ENCODE measurements at places on chromosomes 7 and 10.

DNA sequence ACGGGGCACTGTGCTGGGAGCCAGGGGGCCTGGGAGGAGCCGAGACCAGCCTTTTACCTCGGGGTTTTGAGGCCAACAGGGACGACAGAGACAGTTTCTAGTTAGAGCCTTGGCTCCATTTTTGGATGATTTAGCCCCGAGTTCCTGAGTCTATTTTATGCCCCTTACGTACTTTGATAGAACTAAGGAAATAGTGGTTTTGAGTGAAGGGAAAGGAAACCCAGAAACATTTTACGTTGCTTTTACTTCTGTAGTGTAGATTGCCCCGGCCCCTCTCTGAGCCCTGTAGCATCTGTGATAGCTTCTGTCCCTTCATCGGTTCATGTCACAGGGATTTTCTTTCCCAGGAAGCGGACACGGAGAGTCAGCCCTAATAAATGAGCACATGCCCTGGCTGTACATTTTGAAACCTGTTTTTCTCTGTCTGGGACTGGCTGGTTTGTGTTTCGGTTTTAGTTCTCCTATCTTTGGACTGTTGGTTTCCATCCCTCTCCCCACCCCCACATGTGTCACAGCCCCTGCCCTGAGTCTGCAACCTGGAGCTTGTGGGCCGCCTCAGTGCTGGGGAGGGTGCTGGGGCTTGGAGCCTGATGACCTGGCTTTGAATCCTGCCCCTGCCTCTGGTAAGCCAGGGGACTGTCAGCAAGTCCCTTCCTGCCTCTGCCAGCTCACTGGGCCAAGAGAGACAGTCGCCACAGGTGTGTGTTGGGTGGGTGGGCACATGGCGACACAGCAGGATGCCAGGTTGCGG, 6.9 kb upstream of the ORAI2 start:
- no peak for DNase-seq

DNA sequence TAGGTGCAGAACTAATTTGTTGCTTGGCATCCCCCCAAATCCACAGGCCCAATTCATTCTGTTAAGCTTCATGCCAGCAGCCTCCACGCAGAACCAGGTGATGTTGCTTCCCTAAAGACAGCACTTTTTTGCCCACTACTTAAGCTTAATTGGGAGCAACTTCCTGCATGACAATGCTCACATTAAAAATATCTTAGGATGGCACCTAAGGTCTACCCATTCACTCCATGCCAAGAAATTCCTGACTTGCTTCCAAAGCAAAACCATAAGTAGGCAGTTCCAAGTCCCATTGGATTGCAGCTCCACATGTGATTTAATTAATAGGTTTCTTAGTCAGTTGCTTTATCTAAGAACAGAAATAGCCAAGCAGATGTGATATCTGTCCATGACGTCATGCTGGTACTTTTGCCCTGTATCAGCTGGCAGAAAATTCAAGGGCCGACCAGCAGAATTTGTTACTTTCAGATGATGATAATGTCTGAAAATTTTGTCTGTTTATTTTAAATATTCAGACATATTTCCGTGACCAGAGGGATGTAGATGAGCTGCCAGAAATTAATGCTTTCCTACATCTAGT, 325.5 kb downstream of the LHFPL3 start:
- DNase-seq = no peak

DNA sequence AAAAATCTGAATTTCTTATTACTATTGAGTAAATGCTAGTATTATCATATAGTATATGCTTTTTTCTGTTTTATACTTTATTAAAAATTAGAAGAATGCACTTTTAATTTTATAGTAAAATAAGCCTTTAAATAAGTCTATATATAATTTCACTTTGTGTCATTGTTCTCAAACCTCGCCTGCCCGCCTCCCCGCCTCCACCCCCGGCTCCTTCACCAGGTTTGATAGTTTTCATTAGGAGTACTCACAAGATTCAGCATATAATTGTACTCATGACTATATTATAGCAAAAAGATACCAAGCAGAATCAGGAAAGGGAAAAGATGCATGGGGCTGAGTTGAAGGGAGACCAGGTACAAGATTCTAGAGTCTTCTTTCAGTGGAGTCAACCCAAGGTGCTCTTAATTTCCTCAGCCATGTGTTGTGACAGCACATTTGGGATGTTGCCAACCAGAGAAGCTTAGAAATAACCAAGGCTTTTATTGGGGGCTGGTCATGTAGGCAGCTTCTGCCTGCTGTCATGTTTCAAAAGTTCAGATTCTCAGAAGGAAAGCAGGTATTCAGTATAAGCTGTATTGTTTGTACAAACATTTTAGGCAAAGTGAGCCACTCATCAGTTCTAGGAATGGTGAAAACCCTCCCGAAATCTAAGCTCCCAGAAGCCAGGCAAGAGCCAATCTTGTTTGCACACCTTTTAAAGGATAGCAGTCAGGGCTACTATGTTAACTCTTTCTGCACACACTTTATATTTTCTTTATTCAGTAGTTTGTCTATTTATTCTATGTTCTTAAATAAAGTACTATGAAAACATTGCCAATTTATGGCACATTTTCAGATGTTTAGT, 12.3 kb downstream of the NHLRC2 start:
- DNase-seq = no peak

DNA sequence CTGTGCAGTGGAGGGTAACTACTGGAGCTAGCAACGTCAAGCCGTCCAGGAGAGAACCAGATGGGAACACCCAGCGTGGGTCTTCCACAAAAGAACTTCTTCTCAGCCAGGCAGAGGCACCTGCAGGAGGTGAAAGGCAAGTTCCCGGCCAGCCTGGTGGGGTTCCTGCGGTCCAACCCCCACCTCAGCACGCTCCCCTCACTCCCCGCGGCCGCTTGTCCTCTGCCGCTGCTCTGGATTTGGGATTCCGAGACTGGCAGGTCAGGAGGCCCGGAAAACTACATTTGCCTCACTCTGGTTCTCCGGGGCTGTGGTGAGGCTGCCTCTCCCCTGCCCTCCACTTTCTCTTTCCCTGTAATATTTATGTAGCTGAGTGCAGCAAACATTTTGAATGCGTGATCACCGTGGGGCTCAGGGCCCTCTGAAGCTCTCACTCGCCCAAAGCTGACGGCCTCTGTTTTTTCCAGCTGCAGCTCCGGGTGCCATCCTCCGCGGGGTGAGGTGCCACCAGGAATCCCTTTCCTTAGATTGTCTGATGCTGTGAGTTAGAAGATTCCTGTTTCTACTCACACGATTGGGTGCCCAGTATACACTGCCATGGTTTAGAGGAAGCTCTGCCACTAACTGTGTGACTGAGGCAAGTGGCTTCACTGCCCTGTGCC, 366.9 kb downstream of the DNAJB6 start:
- DNase-seq = peak; percentile 60
